ENCODE measurements at places on chromosomes 4 and X.

GRCh38 chrX:125205133-125205917 lies 114.3 kb upstream of the TEX13C start:
- DNase-seq, result peak; percentile 91

GRCh38 chr4:1746919-1747602 lies 25.7 kb downstream of the TACC3 start:
- peak; percentile 79 for DNase-seq

DNA sequence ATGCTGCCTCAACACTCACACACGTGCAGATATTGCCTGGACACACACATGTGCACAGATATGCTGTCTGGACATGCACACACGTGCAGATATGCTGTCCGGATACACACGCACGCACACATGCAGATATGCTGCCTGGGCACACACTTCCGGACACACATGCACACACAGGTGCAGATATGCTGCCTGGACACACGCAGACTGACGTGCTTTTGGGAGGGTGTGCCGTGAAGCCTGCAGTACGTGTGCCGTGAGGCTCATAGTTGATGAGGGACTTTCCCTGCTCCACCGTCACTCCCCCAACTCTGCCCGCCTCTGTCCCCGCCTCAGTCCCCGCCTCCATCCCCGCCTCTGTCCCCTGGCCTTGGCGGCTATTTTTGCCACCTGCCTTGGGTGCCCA lies 14.7 kb downstream of the FGFRL1 start:
- no peak for DNase-seq

DNA sequence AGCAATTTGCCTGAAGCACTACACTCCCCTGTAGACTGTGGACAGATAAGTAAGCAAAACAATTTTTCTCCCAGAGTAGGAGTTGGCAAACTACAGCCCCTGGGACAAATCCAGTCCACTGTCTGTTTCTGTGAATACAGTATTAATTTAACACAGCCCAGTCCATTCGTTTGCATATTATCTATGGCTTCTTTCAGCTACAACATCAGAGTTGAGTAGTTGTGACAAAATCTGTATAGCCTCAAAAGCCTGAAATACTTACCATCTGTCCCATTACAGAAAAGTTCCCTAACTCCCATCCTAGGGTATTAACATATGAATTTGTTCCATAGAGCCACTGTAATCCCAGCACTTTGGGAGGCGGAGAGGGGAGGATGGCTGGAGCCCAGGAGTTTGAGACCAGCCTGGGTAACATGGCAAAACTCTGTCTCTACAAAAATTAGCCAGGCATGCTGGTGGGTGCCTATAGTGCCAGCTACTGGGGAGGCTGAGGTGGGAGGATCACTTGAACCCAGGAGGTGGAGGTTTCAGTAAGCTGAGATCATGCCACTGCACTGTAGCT lies 53.0 kb downstream of the AMELX start:
- DNase-seq, result no peak

DNA sequence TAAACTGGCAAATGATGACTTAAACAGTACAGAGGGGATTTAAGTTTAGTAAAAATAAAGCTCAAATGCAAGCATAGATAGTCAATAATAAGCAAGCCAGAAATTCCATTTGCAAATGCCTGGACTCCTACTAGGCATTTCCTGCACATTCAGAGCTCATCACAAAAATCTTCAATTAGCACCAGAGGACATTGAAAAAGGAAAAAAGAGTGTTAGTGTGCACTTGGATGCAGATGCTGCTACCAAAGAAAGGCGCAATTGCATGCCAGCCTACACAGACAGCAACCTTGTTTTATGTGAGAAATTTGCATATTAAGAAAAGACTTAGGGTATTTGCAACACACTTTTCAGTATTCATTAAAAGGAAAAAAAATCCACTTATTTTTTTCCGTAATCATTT lies 282.1 kb downstream of the GRIA2 start:
- no peak for DNase-seq

DNA sequence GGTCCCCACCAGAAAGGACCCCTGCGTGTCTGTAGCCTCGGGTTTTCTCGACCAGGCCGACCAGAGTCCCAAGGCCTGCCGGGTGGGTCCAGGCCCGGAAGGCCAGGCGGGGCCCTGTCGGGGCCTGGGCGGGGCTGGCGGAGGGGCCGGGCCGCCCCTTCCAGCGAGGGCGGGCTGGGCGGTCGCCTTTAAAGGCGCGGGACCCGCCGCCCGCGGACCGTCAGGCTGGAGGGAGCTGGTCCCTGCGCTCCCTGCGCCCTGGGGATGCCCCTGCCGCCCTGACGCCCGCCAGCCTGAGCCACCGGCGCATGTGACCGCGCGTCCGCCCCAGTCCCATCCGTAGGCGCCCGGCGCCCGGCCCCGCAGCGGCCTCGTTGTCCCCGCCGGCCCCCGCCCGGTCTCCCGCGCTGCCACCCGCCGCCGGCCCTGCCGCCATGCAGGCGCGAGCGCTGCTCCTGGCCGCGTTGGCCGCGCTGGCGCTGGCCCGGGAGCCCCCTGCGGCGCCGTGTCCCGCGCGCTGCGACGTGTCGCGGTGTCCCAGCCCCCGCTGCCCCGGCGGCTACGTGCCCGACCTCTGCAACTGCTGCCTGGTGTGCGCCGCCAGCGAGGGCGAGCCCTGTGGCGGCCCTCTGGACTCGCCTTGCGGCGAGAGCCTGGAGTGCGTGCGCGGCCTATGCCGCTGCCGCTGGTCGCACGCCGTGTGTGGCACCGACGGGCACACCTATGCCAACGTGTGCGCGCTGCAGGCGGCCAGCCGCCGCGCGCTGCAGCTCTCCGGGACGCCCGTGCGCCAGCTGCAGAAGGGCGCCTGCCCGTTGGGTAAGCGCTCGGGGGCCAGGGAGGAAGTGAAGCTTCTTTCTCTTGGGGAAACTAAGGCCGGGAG lies at the start of gene HTRA3:
HTRA3 (plus strand) TSS at position 220 of the 883 bp plus-strand sequence; CDS start at position 435, 215 bp downstream.
- DNase-seq, result peak; percentile 74

DNA sequence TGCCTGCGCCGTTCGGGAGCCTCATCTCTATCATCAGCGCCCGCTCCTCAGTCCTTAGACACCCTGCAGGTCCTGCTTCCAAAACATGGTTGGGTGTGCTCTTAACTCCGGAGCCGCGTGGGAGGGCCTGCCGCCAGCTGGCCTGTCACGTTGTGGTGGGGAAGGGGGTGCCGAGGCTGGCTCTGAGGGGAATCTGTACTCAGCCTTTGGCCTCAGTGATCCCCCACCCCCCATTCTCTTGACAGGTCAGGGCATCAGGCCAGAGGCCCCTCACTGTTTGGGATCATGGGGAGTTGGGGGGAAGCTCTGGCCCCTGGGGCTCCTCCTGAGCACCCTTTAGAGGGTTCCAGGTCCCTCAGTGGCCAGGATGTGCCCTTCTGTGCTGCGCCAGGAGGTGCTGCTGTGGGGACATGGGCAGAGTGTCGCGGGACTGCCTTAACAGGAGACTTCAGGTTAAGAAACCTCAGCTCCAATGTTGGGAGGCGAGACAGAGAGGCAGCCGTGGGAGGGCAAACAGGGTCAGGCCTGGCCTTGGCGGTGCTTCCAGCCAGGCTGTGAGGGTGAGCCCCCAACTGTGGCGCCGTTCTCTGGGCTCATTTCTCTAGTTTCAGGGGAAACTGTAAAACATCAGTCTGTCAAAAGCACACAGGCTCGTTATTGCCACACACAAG lies 33.5 kb downstream of the TRMT44 start:
- no peak for DNase-seq

Data from islet precursor cell (in vitro differentiated cells).